Muscle of leg (tissue), 16 donors: ENCODE measurements at places on chromosomes 16 and 17. TPM values are rescaled to one million over a fixed set of nuclear protein-coding genes. Genes with fewer than 3 reads are reported as not detected.

Gene TM4SF5
- total RNA-seq = not detected

Gene CCL18
- not detected for total RNA-seq

Gene RGS11
- 1.2 TPM for total RNA-seq

Gene PHF12
- total RNA-seq = 16.5 TPM

Gene KRT13
- total RNA-seq = 0.13 TPM

Gene TBC1D3
- total RNA-seq = not detected

Gene CAVIN1
- 206 TPM for total RNA-seq

Gene REXO5
- total RNA-seq = 5.5 TPM

Gene CCL5
- 0.75 TPM for total RNA-seq

Gene TRAPPC2L
- total RNA-seq = 52.1 TPM

Gene PDE6G
- total RNA-seq = 2.6 TPM

DNA sequence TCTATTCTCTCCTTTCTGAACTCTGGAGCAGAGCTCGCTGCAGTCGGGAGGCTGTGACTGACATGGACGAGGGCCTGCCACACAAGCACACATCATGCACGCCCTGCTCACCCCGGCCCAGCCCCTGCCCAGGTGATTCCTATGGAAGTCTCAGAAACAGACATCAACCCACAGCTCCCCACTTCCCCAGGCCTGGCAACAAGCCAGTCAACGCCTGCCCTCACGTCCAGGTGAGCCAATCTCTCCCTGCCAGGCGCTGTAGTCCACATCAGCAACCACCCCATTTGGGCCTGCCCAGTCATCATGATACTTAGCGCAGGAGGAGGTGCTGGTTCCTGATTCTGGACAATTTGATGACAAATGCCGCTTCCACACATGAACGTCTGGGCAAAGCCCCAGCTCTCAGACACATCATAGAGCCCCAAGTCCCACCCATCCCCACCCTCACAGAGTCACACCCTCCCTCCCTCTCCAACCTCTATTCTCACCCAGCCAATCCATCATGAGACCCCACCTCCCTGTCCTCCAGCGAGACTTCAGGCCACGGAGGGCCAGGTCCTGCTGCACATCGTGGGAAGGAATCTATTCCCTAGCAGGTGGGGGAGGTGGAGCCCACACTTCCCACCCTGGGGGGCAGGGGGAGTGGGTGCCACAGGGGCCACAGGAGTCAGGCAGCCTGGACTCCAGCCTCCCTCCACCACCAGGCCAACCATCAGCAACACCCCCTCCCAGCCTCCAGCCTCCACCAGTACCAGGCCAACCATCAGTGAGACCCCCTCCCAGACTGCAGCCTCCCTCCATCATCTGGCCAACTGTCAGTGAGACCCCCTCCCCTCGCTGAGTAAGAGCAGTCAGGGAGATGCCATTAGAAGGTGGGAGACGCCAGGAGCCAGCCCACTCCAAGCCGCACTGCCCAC lies 33.7 kb upstream of the GSG1L start:
- no peaks in the 10 kb centered on the region for H3K27me3 ChIP-seq
- no peak for DNase-seq
- peaks cover 50% of the 10 kb centered on the region for H3K36me3 ChIP-seq
- H3K27ac ChIP-seq = no peak overlapping the region

- H3K4me1 ChIP-seq = peaks cover 47% of the 10 kb centered on the region
- H3K4me3 ChIP-seq = no peak overlapping the region
- H3K27ac ChIP-seq = no peak overlapping the region
- no peak for DNase-seq
- H3K36me3 ChIP-seq = no peaks in the 10 kb centered on the region
Measured at GRCh38 chr17:3919123-3919624, 2.9 kb upstream of the P2RX1 start.

DNA sequence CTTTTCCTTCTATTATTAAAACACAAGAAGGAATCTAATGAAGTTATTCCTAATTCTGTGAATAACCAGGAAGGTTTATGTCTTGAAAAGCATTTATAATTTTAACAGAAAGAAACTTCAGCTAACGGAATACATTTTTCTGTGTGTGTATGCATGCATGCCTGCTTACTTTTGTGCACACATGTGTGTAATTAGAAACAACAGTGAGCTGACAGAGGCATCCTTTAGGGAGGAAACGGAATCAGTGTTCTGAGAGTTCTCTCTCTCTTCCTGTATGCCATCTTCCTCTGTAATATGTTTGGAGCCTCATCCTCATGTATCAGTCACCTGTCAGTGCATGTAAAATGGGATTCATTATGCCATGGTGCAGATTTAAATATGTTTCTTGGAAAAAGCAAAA lies 107.0 kb downstream of the MAP2K4 start:
- peaks cover 25% of the 10 kb centered on the region for H3K36me3 ChIP-seq
- H3K4me1 ChIP-seq = no peaks in the 10 kb centered on the region
- H3K27ac ChIP-seq = no peak overlapping the region
- no peaks in the 10 kb centered on the region for H3K27me3 ChIP-seq
- no peak for DNase-seq

DNA sequence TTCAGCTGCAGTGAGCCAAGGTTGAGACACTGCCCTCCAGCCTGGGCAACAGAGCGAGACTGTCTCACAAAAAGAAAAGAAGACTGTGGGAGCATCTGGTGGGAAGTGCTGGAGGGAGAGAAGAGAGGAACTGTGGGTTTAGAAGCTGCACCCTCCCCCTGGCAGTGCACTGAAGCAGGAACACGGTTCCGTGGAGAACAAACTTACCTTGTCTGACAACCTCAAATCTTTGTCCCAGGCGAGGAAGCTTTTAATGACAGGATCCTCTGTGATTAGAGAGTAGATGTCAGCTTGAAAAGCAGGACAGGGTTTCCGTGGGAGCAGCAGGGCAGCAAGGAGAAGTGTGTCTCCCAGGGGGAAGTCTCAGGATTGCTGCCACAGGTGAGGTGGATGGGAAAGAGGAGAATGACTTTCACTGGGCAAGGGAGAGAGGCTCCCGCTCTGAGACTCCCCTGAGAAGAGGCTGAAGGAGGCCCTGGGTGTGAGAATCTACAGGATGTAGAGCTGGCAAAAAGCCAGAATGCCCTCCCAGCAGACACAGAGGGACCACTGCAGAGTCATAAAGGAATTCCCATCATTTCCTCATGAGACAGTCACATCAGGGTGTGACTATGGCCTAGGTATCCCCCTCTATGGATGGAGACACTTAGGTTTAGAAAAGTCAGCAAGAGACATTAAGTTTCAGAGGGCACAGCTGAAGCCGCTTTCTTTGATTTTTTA lies 22.9 kb downstream of the PRR11 start:
- H3K36me3 ChIP-seq = peaks cover 14% of the 10 kb centered on the region
- H3K27me3 ChIP-seq = no peaks in the 10 kb centered on the region
- no peak overlapping the region for H3K27ac ChIP-seq
- no peak for DNase-seq

GRCh38 chr16:54883358-54883757 lies 47.3 kb upstream of the IRX5 start:
- DNase-seq = no peak
- H3K36me3 ChIP-seq = no peaks in the 10 kb centered on the region
- no peaks in the 10 kb centered on the region for H3K27me3 ChIP-seq

GRCh38 chr16:629185-629832 lies 1.5 kb upstream of the WFIKKN1 start:
- no peaks in the 10 kb centered on the region for H3K27me3 ChIP-seq
- no peak overlapping the region for H3K4me3 ChIP-seq
- peaks cover 40% of the 10 kb centered on the region for H3K36me3 ChIP-seq
- H3K27ac ChIP-seq = peak overlapping the region; percentile 83
- peak; percentile 86 for DNase-seq
- H3K4me1 ChIP-seq = peaks cover 46% of the 10 kb centered on the region

GRCh38 chr16:19769239-19769638 lies 51.2 kb downstream of the IQCK start:
- H3K27me3 ChIP-seq = no peaks in the 10 kb centered on the region
- peaks cover 5% of the 10 kb centered on the region for H3K4me1 ChIP-seq
- H3K4me3 ChIP-seq = no peak overlapping the region
- H3K27ac ChIP-seq = no peak overlapping the region

GRCh38 chr17:39974433-39974832 lies 6.2 kb upstream of the PSMD3 start:
- H3K4me1 ChIP-seq = peaks cover 2% of the 10 kb centered on the region
- no peak overlapping the region for H3K27ac ChIP-seq
- no peaks in the 10 kb centered on the region for H3K36me3 ChIP-seq
- H3K4me3 ChIP-seq = no peak overlapping the region
- no peak for DNase-seq

GRCh38 chr17:43562679-43563599 lies 16.8 kb upstream of the ETV4 start:
- H3K27me3 ChIP-seq = peaks cover 12% of the 10 kb centered on the region
- no peak overlapping the region for H3K4me3 ChIP-seq
- H3K27ac ChIP-seq = no peak overlapping the region
- H3K4me1 ChIP-seq = peaks cover 8% of the 10 kb centered on the region
- DNase-seq = peak; percentile 57

- DNase-seq = no peak
- no peak overlapping the region for H3K27ac ChIP-seq
- no peaks in the 10 kb centered on the region for H3K27me3 ChIP-seq
- H3K36me3 ChIP-seq = peaks cover 4% of the 10 kb centered on the region
- no peak overlapping the region for H3K4me3 ChIP-seq
Measured at GRCh38 chr17:49585422-49586027, 9.9 kb downstream of the NXPH3 start.

DNA sequence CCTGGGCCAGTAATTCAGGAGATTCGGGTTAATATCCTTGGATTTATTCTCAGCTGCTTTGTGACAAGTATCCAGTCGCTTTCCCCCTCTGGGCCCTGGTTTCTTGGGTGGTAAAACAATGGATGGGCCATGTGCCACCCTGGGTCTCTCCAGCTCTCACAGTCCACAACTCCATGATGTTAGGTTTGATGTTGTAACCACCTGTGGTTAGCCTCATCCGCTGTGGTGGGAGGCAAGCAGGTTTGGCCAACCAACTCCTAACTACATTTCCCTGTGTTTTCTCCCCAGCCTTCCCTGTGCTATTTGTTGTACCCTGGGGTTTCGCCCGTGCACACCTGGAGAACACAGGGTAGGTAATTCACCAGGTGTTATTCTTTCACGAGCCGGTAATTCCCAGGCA lies 35.1 kb downstream of the GLP2R start:
- H3K4me1 ChIP-seq = no peaks in the 10 kb centered on the region
- H3K27me3 ChIP-seq = no peaks in the 10 kb centered on the region
- H3K4me3 ChIP-seq = no peak overlapping the region
- no peak for DNase-seq

DNA sequence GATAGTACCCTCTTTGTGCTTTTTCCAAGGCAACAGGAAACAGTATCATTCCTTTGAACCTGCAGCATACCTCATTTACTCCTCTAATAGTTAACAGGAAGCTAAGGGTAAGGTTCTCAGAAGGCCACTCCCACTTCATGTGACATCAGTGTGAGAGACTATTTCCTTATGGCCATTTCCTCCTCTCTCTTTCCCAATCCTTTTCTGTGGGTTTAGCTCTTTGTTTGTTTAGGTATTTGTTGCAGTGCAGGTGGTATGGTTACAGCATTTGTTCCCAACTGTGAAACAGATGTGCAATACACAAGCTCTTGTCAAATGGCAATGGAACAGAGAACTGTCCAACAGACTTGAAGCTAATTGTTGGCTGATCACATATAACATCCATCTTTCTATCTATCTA lies 14.7 kb downstream of the TMC5 start:
- no peaks in the 10 kb centered on the region for H3K4me1 ChIP-seq
- no peak overlapping the region for H3K27ac ChIP-seq
- no peaks in the 10 kb centered on the region for H3K36me3 ChIP-seq
